SHP77 (cell line): ENCODE measurements at places on chromosomes 7 and 10.

- DNase-seq: no peak
These were observed 7.0 kb upstream of the NUB1 start for GRCh38 chr7:151334628-151335027.

DNA sequence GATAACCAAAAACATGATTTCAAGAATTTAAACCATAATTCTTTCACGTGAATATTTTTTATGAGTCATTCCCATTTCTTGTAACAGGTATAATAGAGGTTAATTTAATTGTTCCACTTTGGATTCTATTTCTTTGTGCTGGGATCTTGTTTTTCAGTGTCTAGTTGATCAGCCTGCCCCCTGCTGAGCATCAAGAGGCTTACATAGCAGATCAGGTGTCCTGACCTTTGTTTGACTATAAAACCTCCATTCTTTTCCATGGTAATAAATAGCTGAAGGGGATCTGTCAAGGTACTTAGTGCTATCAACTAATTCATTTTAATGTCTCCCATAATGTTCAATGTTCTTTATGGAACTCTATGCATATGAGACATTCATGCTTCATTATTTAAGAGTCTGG, 4.9 kb downstream of the COL17A1 start:
- no peak for DNase-seq

DNA sequence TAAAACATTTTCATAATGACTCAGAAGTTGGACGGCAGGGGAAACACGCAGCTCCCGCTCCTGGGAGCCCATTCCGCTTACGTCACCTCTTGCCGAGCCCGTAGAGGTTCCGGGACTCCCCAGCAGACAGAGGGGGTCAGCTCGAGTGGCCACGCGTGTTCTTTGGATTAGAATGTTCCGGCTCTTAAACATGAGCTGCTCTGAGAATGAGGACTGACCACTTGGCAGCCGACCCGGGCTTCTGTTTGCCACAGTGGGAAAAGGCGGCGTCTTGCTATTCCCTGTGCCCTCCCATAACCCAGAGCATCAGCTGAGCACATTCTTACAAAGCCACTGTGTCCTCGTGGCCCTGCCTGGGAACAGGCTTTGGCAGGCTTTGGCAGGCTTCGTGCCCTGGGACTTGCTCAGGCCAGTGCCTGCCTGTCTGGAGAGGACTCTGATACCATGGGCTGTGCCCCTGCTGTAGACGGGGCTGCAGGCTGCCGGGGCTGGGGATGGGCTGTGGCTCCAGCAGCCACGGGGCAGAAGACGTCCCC, 40.1 kb downstream of the PFKP start:
- no peak for DNase-seq

DNA sequence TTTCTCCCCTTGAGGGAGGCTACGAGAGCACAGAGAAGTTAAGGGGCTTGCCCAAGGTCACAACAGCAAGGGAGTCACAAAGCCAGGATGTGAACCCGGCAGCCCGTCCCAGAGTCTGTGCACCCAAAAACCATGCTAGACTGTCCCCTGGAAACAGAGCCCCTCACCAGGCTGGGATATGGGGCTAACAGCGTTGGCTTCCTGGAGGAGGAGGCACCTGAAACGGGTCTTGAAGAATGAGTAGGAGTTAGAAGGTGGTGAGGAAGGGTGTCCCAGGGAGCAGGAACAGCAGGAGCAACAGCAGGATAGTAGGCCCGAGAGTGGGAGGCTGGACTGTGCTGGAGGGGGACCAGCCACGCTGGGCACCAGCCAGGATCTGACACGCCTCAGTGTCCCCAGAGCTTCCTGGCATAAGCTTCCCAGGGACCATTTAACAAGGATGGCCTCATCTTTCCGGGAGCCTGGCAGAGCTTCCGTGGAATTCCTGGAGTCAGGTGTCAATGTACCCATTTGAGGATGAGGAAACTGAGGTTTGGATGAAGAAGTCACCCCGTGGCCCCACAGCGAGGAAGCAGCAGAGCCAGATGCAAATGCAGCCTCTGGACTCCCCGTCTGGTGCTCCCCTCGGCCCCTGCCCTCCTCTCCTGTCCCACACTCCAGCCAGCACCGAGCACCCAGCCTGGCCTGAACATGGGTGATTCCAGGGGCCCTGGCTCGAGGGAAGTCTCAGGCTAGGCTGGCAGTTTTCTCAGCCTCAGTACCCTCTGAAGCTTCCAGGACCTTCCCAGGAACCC, 3.3 kb upstream of the GRIFIN start:
- DNase-seq: no peak

DNA sequence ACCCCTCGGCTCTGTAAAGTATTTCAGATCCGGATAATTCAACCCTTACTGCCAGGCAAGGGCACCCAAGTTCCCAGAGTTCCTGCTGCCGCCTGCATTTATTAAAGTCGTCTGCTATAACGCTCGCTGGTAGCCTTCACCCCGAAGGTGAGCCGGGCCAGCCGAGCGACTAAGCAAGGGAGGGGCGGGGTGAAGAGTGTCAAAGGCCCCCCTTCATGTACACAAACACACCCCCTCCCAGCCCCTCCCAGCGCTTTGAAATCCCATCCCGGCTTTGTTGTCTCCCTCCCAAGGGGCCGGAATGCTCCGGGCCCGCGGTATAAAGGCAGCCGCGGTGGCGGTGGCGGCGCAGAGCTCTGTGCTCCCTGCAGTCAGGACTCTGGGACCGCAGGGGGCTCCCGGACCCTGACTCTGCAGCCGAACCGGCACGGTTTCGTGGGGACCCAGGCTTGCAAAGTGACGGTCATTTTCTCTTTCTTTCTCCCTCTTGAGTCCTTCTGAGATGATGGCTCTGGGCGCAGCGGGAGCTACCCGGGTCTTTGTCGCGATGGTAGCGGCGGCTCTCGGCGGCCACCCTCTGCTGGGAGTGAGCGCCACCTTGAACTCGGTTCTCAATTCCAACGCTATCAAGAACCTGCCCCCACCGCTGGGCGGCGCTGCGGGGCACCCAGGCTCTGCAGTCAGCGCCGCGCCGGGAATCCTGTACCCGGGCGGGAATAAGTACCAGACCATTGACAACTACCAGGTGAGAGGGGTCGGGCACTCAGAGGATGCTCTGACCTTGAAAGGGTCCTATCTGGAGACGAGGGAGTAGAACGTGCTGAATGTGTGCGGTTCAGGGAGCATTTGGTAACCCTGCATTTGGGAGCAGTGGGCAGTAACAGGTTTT, at the start of gene DKK1:
Gene DKK1, plus strand, starts transcription at position 349 of the 889 bp plus-strand sequence. Its CDS starts 154 bp downstream, at position 503.
- peak; percentile 24 for DNase-seq

DNA sequence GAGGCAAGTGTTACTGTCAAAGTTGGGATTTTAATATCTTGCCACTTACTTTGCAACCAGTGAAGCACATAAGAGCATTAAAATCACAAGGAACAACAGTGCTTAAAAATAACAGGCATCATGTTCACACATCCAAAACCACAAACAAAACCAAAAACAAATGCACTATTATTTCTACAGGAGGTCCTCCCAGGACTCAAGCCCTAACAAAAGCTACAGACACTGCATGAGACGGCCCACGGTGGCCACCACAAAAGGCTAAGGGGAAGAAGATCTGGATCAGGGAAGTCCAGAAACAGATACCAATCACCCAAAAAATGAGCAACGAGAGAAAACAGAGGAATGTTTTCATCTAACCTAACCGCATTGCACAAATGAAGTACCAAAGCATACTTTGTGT, 158.4 kb downstream of the ZMYND11 start:
- DNase-seq: no peak

- no peak for DNase-seq
These were observed 219.5 kb upstream of the NRP1 start for GRCh38 chr10:33553748-33554571.

- no peak for DNase-seq
These were observed 133.7 kb upstream of the CDK1 start for GRCh38 chr10:60644436-60645130.

GRCh38 chr7:66247380-66248078, 42.4 kb downstream of the TPST1 start:
- DNase-seq: no peak

GRCh38 chr7:25665903-25666670, 437.8 kb upstream of the NPVF start:
- no peak for DNase-seq

DNA sequence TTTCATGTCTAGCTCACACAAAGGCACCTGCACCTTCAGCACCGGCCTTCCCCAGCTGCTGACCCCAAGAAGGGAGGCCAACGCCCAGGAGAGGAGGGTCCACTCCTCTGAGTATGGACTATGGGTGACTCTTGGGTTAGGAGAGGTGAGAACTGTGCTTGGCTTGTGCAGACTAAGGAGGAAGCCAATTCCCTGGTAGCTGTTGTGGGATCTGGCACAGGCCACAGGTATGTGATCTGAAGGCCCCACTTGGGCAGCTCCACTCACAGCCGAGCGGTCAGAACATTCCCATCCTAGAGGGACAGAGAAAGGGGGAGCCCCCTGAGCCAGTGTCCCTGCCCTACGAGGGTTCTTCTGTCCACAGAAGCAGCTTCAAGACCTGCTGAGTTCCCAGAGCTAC, 52.8 kb upstream of the FIGNL1 start:
- DNase-seq: no peak

- no peak for DNase-seq
These were observed 80.1 kb downstream of the ZFAND4 start for GRCh38 chr10:45592432-45592831.

- DNase-seq: no peak
These were observed 11.6 kb upstream of the AQP1 start for GRCh38 chr7:30900053-30900452.

GRCh38 chr10:105185161-105185560, 544.1 kb downstream of the SORCS3 start:
- DNase-seq: no peak

- DNase-seq: no peak
These were observed 444 bp downstream of the NKX1-2 start for GRCh38 chr10:124449170-124450011.

DNA sequence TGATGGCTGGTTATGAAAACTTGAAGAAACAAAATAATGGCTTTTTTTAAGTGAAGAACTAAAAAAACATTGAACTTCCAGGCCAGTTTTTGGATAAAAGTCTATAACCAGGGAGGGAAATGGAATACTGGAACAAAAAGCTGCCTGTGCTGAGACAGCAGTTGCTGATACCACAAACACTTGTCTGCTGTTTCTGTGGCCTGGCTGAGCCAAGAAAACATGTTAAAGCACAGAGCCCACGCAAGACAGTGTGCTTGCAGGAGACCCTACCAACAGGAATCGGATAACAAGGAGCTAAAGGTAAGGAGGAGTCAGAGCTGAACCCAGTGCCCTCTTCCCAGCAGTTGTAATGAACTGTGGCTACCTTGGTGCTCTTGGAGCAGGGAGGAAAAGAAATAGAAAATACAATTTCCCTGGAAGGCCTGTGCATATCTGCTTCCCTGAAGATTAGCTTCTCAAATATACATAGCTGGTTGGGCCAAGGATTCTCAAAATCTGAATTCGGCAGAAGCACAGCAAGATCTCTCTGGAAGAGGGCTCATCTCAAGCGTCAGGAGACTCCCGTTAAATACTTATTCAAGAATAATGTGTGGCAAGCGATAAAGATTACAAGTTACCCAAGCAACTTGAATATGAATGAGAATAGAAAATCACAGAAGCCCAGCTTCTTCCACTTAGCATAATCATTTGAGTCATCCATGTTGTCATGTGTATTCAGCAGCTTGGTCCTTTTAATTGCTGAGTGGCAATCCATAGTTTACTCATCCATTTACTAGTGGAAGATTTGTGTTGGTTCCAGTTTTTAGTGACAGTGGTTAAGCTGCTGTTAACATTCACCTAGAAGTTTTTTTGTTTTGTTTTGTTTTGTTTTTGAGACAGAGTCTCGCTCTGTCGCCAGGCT, 87.6 kb downstream of the NOD1 start:
- DNase-seq: no peak

- no peak for DNase-seq
These were observed 3.5 kb upstream of the HKDC1 start for GRCh38 chr10:69216577-69217118.

GRCh38 chr7:122301858-122302760, 2.4 kb downstream of the FEZF1 start:
- no peak for DNase-seq

GRCh38 chr10:9634466-9634865, 1383.2 kb upstream of the CELF2 start:
- no peak for DNase-seq

- no peak for DNase-seq
These were observed 411.2 kb downstream of the KCNMA1 start for GRCh38 chr10:77226452-77226851.
